ENCODE measurements at places on chromosomes 3 and 15.

- DNase-seq: no peak
Observed at GRCh38 chr15:27486051-27486450, 515.1 kb downstream of the GABRG3 start.

DNA sequence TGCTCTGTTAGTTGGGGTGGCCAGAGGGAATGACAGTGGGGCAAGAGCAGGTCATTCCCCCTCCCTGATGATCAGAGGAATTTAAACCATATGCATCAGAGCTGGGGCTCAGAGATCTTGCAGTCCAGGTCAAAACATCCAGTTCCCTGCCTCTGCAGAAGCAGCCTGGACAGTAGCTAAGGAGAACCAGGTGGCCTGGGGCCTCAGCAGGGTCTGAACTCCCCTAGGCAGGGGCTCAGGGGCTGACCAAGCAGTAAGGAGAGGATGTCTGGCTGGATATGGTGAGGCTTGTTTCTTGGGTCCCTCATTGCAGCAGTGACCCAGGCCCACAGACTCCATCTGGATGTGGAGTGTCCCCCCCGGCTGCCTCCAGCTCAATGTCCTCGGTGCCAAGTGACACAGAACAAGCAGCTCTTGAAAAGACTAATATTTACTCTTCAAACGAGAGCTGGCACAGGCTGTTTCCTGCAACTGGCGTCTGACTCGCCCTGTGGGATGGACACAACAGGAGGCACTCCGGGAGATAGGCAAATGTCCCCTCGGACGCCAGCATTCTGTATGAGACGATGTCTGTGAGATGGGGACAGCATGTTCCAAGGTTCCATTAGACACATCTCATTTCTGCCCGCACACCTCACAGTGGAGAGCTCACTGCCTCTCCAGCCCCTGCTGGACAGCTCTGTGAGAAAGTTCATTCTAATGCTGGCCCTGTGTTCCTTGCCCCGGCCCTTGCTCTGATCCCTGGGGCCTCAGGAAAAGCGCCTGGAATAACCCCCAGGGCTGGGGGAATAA is 37.1 kb downstream of the SEC22C start:
- DNase-seq: no peak

- DNase-seq: no peak
Observed at GRCh38 chr15:34818526-34818925, 23.2 kb upstream of the ACTC1 start.

DNA sequence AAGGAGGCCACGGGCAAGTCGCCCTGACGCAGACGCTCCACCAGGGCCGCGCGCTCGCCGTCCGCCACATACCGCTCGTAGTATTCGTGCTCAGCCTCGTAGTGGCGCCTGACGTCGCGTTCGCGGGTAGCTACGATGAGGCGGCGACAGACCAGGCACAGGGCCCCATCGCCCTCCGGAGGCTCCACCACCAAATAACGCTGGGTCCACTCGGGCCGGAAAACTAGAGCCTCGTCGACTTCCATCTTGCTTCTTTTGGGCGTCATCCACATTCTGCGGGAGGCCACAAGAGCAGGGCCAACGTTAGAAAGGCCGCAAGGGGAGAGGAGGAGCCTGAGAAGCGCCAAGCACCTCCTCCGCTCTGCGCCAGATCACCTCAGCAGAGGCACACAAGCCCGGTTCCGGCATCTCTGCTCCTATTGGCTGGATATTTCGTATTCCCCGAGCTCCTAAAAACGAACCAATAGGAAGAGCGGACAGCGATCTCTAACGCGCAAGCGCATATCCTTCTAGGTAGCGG is at the start of gene EPM2AIP1:
Gene EPM2AIP1, minus strand, starts transcription at position 326 of the 520 bp plus-strand sequence. Its CDS starts 54 bp downstream, at position 272.
- no peak for DNase-seq

DNA sequence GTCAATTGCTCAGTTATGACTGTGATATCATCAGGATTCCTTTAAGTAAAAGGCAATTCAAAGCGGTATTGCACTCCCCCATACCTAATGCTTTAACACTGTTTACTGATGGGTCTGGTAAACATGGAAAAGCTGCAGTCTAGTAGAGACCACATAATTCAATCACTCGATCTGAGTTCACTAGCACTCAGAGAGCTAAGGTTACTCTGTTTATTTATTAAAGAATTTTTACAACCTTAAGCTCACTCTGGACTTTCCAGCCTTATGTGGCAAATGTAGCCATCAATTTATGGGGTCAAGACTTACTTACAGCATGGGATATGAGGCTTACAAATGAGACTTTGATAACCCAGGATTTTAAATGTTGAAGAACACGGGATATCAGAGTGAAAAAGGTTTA is 18.4 kb upstream of the CCR2 start:
- no peak for DNase-seq

GRCh38 chr15:93366387-93367100 is 277.5 kb upstream of the RGMA start:
- DNase-seq: no peak

DNA sequence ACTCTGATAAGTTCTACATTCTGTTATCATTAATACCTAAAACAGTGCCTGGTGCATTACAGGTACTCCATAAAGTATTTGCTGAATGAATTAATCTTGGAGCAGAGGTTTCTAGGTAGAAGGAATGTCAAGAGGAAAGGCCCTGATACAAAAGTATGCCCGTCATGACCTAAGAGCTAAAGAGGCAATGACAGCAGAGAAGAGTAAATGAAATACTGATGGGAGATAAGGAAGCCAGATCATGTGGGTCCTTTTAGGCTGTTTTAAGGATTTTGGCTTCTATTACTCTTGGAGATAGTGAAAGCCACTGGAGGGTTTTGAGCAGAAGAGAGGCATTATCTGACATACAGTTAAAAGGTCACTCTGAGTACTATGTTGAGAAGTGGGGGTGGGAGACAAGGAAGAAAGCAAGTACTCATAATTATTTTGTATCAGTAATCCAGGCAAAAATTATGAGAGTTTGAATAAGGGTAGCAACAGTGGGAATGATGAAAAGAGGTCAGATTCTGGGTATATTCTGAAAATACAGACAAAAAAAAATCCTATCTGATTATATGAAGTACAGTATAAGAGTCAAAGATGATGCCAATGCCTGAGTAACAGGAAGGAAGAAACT is 48.3 kb downstream of the DENND4A start:
- no peak for DNase-seq

Data from stimulated activated CD4-positive, alpha-beta T cell treated with anti-CD3 and anti-CD28 coated beads, Interleukin-1b, Interleukin-23, amount 100 ng/mL, for 24 hours (primary cell).